ENCODE measurements at places on chromosomes 1 and 21. TPM values are rescaled to one million over a fixed set of nuclear protein-coding genes. Genes with fewer than 3 reads are reported as not detected.

- DNase-seq = no peak
Measured at GRCh38 chr21:15729674-15730483, at the start of gene USP25. Gene USP25, plus strand, starts transcription at chr21:15729982. Its CDS starts 412 bp downstream, at chr21:15730394.

GRCh38 chr1:38088366-38088765 is 41.8 kb upstream of the POU3F1 start:
- DNase-seq = no peak

GRCh38 chr1:221149555-221150075 is 270.4 kb downstream of the HLX start:
- DNase-seq = no peak

- DNase-seq = peak; percentile 77
Measured at GRCh38 chr1:245154429-245155271, at the start of gene KIF26B. Gene KIF26B, plus strand, starts transcription at chr1:245154985. Its CDS starts 440 bp downstream, at chr1:245155425.

- DNase-seq = peak; percentile 30
Measured at GRCh38 chr1:46008585-46008984, 123.8 kb downstream of the PIK3R3 start.

GRCh38 chr1:237812061-237812460 is 78.7 kb downstream of the ZP4 start:
- no peak for DNase-seq

DNA sequence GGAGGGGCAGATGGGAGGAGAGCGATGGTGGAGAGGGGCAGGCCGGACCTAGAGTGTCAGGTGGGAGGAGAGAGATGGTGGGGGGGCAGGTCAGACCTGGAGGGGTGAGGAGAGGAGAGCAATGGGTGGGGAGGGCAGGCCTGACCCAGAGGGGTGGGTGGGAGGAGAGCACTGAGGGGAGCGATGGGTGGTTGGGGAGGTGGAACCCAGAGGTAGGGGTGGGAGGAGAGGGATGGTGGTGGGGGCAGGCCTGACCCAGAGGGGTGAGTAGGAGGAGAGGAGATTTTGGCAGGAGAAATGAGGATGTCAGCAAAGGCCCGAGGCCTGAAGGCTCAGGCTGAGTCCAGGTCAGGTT is 157.3 kb upstream of the VAMP3 start:
- DNase-seq = no peak

GRCh38 chr21:40668555-40669275 is 178.2 kb downstream of the DSCAM start:
- DNase-seq = no peak

GRCh38 chr1:8422510-8423268 is 104.8 kb downstream of the SLC45A1 start:
- DNase-seq = no peak

DNA sequence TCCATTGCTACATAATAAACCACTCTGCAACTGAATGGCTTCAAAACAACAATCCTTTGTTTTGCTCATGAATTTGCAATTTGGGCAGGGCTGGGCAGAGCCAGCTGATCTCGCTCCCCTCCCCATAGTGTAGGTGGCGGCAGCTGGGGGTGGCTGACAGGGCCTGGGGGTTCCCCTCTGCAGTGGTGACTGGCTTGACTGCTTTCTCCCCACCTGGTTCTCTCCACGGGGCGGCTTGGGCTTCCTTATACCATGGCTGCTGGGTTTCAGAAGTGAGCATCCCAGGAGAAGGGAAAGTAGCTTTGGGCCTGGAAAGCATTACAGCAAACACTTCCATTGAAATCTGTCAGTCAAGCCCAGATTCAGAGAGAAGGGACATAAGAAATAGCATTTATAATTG is 129.7 kb upstream of the ZBTB40 start:
- DNase-seq = no peak

GRCh38 chr21:34962586-34963222 is 86.4 kb downstream of the RUNX1 start:
- no peak for DNase-seq

DNA sequence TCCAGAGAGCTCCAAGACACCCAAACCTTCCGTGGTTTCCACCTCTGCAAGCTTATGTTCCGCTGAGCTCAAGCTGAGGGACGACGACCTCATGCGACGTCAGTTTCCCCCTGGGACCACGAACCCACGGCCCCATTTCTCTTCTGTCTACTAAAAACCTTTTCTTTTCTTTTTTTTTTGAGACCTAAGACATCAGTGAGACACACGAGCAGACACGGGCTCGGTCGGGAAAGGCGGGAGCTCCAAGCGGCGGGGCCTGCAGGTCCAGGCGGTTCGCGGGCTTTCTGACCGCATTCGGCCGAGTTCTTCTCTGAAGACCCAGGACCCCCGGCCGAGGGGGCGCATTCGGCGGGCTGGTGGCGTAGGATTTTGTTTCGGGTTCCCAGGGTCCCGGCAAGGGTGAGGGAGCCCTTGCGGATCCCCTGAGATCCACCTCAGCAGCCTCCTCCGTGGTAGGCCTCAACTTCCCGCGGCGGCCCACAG is 402 bp downstream of the C21orf58 start:
- peak; percentile 9 for DNase-seq

DNA sequence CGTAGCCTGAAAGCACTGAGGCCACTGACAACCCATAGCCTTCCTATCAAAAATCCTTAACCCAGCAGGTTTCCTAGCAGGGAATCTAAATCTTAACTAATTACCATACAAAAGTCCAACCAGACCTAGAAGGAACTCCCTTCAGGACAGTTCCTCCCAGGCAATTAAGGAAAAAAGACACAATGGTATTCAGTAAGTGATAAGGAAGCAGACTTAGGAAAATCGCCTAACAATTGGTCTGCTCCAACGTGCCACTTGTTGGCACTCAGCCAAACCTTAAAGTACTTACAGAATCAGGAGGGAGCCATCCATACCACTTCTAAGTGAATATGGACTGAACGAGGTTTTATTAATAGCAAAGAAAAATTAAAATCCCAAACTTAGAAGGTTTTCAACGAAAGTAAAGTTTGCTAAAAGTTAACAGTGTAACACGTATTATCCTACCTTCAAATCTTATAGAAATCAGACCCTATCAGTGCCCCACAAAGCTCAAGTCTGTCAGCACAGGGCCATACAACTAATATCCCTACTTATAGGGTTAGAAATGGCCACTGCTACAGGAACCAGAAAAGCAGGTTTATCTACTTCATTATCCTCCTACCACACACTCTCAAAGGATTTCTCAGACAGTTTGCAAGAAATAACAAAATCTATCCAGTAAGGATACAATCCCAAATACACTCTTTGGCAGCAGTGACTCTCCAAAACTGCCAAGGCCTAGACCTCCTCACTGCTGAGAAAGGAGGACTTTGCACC is 29.0 kb downstream of the SPATA6 start:
- no peak for DNase-seq

DNA sequence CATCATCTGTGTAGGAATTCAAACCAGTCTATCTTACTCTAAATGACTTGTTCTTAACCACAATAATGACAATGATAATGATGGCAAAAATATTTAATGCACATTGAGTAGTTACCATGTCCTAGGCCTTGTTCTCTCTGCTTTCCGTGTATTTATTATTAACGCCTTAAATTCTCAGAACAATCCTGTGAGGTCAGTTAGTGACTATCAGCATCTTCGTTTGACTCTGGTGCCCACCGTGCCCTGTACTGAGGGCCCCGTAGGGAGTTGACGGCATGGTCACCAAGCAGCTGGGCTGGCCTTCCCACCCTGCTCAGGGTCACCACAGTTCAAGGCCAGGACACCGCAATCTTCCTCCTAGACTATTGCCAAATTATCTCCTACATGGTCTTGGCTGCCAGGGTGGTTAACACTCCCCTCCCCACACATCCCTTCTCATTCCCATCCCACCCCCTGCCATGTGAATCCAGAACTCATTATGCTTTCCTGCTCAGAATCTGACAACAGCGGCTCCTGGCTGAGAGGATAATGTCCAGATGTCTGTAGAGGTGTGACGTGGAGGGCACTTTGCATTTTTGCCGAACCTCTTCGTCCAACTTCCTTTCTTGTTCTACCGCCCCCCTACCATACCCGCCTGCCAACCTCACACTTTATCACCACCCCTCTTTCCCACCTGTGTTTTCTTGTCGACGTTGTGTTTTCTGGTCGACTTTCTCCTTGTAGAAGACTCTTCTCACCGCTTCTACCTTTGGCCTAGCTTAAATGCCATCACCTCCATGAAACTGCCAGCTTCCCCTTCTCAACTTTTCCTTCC is 33.4 kb downstream of the IGFN1 start:
- no peak for DNase-seq

DNA sequence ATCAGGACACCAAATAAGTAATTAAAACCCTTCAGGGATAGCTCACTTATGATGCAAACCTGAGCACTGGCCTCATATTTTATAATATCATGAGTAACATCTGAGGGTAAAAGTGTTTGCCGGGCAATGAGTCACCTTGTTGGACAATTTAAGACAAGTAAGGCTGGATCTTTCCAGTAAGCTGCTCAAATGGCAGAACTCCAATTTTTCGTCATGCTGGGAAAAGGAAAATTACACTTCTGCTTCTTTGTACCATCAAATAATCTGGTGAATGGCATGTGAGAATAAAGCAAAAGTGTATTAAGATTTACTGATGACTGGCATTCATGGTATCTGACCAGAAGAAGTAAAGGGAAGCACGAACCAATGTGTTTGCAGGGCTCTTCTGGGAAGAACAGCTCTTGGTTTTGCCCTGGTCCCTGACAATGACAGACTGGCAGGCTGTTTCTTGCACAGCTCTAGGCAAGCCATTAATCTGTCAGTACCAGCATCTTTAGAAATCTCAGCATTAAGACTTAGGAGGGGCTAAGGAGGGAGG is 392.2 kb downstream of the VAV3 start:
- peak; percentile 95 for DNase-seq

GRCh38 chr1:232965124-232965911 is 14.9 kb downstream of the NTPCR start:
- DNase-seq = no peak

DNA sequence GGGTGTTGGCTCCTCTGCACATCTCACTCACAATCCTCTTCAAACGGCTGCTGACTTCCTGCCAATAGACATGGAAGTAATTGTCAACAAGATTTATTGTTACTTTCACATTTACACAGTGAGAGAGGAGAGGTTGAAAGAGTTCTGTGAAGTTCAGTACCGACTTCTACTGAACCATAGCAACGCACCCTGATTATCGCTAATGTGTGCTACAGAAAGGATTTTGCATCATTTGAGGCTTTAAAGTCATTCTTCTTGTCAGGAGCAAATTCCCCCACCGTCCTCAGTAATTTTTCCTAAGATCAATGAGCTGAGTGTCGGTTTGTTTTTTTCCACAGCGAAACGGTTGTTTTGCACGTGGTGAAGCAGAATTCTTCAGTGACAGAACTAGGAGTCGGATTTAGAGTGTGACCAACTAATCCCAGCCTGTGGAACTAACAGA is 361.0 kb downstream of the ADGRL2 start:
- no peak for DNase-seq

DNA sequence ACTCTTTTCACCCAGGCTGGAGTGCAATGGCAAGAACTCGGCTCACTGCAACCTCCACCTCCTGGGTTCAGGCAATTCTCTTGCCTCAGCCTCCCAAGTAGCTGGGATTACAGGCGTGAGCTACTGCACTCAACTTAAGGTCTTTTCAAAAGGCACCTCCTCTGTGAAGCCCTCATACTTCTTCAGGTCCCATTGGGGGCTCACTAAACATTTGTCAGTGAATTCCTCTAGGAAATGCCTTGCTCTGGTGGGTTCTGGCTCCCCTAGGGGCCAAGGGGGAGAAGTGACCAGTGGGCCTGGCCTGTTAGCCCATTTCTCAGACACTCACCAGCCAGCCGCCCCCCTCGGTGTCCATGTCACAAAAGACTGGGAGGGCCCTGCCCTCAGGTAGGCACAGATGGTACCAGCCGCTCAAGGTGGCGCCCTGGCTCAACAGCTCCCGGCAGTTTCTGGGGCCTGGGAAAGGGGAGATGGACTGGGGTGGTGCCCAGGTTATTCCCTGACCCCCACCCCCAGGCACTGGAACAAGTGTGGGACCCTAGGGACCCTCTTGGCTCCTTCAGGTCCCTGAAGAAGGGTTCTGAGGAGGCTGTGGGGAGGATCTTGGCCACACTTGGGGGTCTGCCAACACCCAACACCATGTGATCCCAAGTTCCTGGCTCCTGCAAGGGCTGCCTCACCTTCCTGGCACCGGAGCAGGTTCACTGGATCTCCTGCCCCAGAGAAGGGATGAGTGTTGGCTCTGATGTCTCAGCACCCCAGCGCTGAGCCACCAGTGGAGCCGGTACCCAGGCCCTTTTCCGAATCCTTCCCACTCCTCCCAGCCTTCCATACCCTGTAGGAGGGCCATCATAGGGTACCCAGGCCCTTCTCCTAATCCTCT is 1.6 kb downstream of the FCN3 start:
- no peak for DNase-seq

DNA sequence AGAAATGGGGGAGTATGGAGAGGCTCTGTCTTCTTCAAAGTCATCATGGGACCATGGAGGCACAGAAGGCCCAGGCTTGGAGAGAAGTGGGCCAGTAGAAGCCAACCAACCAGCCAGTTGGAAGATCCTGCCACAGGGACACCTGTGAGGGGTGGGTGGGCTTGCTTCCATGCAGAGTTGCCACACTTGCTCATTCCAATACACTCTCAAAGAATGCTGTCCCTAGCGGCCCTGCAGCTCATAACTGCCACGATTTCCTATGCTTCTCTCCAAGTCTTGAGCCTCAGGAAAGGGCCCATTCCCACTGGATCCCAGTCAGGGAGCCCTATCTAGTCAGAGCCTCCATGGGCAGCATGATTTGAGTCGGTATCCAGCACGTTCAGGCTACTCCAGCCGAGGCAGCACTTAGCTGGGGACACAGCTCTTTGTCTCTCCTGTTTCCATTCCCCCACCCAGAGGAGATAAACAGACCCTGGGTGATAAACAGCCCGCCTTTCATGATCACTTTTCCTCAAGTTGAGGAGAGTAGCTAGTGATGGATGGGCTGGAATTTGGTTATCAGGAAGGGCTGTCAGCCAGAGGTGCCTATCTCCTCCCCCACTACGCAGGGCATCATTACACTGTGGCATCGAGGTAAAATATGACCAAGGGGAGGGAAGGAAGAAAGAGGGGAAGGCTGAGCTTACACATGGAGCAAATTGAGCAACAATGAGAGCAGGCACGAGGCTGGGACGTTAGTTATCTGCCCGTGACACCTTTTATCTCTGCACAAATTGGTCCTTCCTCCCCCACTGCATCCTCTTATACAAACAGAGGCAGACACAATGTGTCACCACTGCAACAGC is 64.6 kb downstream of the ERI3 start:
- no peak for DNase-seq

- no peak for DNase-seq
Measured at GRCh38 chr1:1243807-1244191, 2.7 kb downstream of the C1QTNF12 start.

GRCh38 chr1:85022700-85023099 is 25.6 kb downstream of the MCOLN3 start:
- DNase-seq = no peak

PER3 gene
- total RNA-seq = 9.9 TPM

DPT gene
- total RNA-seq = not detected

SPATA46 gene
- total RNA-seq = not detected

DENND1B gene
- total RNA-seq = 9.8 TPM

CD1B gene
- not detected for total RNA-seq

ROR1 gene
- total RNA-seq = 2.3 TPM

IQGAP3 gene
- 35.7 TPM for total RNA-seq

C1orf35 gene
- 21.2 TPM for total RNA-seq

KCNE2 gene
- total RNA-seq = not detected

APOBEC4 gene
- not detected for total RNA-seq

CLIC4 gene
- 159 TPM for total RNA-seq

KIF17 gene
- 1.8 TPM for total RNA-seq

PFKL gene
- total RNA-seq = 104 TPM

C1orf53 gene
- total RNA-seq = 2.4 TPM

IGSF21 gene
- total RNA-seq = not detected

SPATA45 gene
- total RNA-seq = 0.44 TPM

CR1 gene
- not detected for total RNA-seq

Data from foreskin keratinocyte (primary cell).